NCI-H69 (cell line): ENCODE measurements at places on chromosomes 3 and 15.

DNA sequence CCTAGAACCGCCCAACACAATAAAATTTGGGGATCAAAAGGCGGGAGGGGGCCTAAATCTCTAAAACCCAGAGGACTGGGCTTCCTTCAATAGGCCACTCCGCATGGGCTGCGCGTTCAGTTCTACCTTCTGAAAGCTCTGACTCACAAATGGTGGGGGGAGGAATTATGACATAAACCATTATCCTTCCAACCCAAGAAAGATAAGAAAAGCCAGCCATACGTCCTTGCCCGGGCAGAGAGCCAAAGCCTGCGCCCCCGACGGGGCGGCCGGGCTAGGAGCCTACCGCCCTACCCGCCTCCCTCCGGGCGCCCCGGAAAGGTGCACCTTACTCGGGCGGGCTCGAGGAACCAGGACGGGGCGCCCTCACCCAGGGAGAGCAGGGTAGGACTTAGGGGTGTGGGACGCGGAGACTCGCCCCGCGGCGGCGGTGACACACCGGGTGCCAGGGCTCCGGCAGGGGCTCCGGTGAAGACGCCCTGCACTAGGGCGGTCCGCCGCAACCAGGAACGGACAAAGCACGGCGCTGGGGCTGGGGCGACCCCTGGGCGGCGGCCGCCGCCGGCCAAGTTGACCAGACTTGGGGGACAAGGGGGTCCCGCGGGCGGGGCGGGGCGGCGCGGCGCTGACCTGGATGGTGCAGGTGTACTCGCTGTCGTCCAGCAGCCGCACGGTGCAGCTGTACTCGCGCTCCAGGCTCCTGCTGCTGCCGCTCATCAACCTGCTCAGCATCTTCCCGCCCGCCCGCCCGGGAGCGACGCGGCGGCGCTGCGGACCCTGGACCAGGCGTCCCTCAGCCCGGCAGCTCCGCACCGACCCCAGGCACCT is 534 bp downstream of the FRMD5 start:
- peak; percentile 93 for DNase-seq

- DNase-seq = no peak
These were observed 85.9 kb upstream of the KLHL25 start for GRCh38 chr15:85880501-85881190.

- DNase-seq = peak; percentile 36
These were observed 91.1 kb downstream of the LINGO1 start for GRCh38 chr15:77541421-77542181.

DNA sequence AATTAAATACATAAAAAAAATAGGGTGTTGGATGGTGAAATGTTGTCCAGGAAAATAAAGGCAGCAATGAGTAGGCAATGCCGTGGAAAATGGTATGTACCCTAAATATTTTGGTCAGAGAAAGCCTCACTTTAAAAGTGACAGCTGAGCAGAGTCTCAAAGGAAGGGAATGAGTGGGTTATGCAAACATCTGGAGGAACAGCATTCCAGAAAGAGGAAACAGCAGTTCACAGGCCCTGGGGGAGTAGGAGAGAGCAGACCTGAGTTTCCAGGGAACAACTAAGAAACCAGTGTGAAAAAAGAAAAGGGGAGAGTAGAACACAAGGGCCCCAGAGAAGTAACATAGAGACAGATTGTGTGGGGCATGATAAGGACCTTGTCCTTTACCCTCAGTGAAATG is 230.0 kb upstream of the CNTN3 start:
- DNase-seq = no peak

GRCh38 chr3:9239680-9240079 is 9.8 kb downstream of the SRGAP3 start:
- DNase-seq = no peak

GRCh38 chr3:3192286-3192675 is 12.8 kb upstream of the CRBN start:
- DNase-seq = no peak
